Metanephros (tissue), 2 donors: ENCODE measurements at places on chromosomes 4 and X. TPM values are rescaled to one million over a fixed set of nuclear protein-coding genes. Genes with fewer than 3 reads are reported as not detected.

Gene CDX4
- total RNA-seq, result not detected

Gene PHEX
- total RNA-seq, result 0.18 TPM

Gene KCNIP4
- 17.5 TPM for total RNA-seq

Gene TENM3
- total RNA-seq, result 39.5 TPM

Gene TMEM31
- not detected for total RNA-seq

Gene SLC26A1
- total RNA-seq, result 9.4 TPM

Gene PDHA2
- not detected for total RNA-seq

Gene SLC25A4
- total RNA-seq, result 51.3 TPM
